ENCODE measurements at places on chromosomes 12 and 14. TPM values are rescaled to one million over a fixed set of nuclear protein-coding genes. Genes with fewer than 3 reads are reported as not detected.

The PTPRQ gene
- not detected for polyA plus RNA-seq

DNA sequence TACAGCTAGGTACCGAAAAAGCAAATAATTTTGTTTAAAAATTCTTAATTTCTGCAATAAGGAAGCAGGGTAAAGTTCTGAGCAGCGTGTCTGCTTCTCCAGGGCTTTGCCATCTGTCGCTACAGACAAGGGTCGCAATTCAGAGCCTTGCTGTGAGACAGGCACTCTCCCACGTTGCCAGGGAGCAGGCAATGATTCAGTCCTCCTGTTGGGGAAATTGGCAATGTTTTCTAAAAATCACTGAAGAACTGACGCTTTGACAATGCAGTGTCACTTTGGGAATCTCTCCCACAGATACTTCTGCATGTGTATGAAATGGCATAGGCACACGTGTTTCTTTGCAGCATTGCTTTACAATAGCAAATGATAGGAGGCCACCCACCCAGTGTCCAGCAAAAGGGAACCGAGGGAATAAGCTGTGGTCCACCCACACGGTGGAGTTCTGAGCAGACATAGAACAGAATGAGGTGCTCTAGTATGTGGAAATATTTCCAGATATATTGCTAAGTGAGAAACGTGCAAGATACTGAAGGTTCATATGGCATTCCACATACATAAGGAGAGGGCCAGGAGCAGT, 16.0 kb upstream of the HIP1R start:
- H3K36me3 ChIP-seq, result no peaks in the 10 kb centered on the region
- no peak overlapping the region for H3K4me3 ChIP-seq
- DNase-seq, result no peak
- no peaks in the 10 kb centered on the region for H3K4me1 ChIP-seq
- no peaks in the 10 kb centered on the region for H3K27me3 ChIP-seq

The MMP19 gene
- polyA plus RNA-seq, result 1.4 TPM

- H3K27me3 ChIP-seq, result peaks cover 65% of the 10 kb centered on the region
- no peak overlapping the region for H3K27ac ChIP-seq
- no peaks in the 10 kb centered on the region for H3K36me3 ChIP-seq
- DNase-seq, result no peak
Observed at GRCh38 chr12:49298160-49298559, 3.2 kb downstream of the PRPH start.

The LGR5 gene
- polyA plus RNA-seq, result not detected

The GIT2 gene
- polyA plus RNA-seq, result 34.7 TPM

The CATSPERB gene
- polyA plus RNA-seq, result not detected

GRCh38 chr12:56040963-56041551, 661 bp upstream of the RPS26 start:
- DNase-seq, result no peak
- peak overlapping the region; percentile 10 for H3K4me3 ChIP-seq
- H3K36me3 ChIP-seq, result peaks cover 38% of the 10 kb centered on the region
- peaks cover 13% of the 10 kb centered on the region for H3K4me1 ChIP-seq

- DNase-seq, result no peak
- no peaks in the 10 kb centered on the region for H3K4me1 ChIP-seq
- H3K4me3 ChIP-seq, result no peak overlapping the region
- no peaks in the 10 kb centered on the region for H3K27me3 ChIP-seq
- no peak overlapping the region for H3K27ac ChIP-seq
Observed at GRCh38 chr12:111791507-111791906, 24.8 kb downstream of the ALDH2 start.

The SOCS2 gene
- 19.7 TPM for polyA plus RNA-seq

DNA sequence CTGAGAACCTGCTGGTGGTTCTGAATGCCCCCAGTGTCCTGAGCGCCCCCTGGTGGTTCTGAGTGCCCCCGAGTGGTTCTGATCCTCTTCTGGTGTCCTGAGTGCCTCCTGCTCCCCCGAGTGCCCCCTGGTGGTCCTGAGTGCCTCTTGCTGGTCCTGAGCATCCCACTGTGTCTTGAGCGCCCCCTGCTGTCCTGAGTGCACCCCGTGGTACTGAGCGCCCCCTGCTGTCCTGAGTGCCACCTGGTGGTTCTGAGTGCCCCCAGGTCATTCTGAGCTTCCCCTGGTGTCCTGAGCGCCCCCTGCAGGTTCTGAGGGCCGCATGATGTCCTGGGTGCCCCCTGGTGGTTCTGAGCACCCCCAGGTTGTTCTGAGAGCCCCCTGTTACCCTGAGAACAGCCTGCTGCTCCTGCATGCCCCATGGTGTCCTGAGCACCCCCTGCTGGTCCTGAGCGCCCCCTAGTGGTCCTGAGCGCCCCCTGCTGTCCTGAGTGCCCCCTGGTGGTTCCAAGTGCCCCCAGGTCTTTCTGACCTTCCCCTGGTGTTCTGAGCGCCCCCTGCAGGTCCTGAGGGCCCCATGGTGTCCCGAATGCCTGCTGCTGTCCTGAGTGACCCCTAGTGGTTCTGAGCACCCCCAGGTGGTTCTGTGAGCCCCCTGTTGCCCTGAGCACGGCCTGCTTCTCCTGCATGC, 1165.4 kb downstream of the TMEM121 start:
- H3K27me3 ChIP-seq, result no peaks in the 10 kb centered on the region
- no peak for DNase-seq
- H3K4me1 ChIP-seq, result no peaks in the 10 kb centered on the region
- no peaks in the 10 kb centered on the region for H3K36me3 ChIP-seq

The SERPINA10 gene
- not detected for polyA plus RNA-seq

The PMEL gene
- polyA plus RNA-seq, result 15.5 TPM

GRCh38 chr14:64702493-64703394, 1.5 kb upstream of the PLEKHG3 start:
- DNase-seq, result no peak
- H3K4me3 ChIP-seq, result peak overlapping the region; percentile 67
- no peak overlapping the region for H3K27ac ChIP-seq
- H3K27me3 ChIP-seq, result no peaks in the 10 kb centered on the region

DNA sequence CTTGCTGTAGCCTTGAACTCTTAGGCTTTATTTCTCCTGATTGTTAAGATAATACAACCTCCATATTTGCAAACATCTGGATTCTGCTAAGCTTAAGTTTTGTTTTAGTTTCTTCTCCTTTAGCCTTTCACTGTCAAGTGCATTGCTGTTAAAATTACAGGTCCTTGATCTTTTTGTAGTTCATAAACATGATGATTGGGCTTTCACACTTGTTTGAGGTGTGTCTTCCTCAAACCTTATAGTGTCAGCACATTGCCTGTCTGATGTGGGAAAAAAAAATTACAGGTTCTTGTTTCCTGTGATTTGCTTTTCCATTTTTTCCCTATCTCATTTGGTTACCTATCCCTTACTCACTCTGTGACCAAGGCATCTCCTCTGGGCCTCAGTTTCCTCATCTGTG, 59.2 kb downstream of the BICDL1 start:
- no peaks in the 10 kb centered on the region for H3K36me3 ChIP-seq
- no peak for DNase-seq
- no peaks in the 10 kb centered on the region for H3K4me1 ChIP-seq
- no peak overlapping the region for H3K27ac ChIP-seq
- H3K27me3 ChIP-seq, result no peaks in the 10 kb centered on the region

The STXBP6 gene
- polyA plus RNA-seq, result 6.8 TPM

- no peak for DNase-seq
- H3K27ac ChIP-seq, result no peak overlapping the region
- no peak overlapping the region for H3K4me3 ChIP-seq
- H3K36me3 ChIP-seq, result no peaks in the 10 kb centered on the region
- H3K27me3 ChIP-seq, result no peaks in the 10 kb centered on the region
Observed at GRCh38 chr12:14960548-14961465, 594 bp downstream of the ARHGDIB start.

DNA sequence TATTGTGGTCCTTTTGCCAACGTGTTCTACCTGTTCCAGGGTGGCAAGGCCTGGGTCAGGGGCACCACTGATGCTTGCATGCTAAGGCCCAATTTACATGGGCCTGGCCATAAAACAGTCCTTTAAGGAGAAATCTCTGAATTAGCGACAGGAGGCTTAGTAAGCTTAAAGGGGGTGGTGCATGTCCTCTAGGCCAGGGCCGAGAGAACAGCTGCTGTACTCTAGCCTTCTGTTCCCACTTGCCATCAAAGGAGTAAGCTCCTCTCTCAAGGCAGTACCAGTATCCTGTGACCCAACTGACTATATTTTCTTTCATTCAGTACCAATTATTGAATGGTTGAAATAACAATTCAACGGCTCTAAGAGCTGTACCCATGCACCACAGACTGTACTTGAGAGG, 67.7 kb upstream of the ZDHHC17 start:
- H3K27ac ChIP-seq, result no peak overlapping the region
- H3K27me3 ChIP-seq, result no peaks in the 10 kb centered on the region
- DNase-seq, result no peak
- no peaks in the 10 kb centered on the region for H3K36me3 ChIP-seq
- no peak overlapping the region for H3K4me3 ChIP-seq

GRCh38 chr14:30069536-30069935, 141.9 kb upstream of the PRKD1 start:
- no peaks in the 10 kb centered on the region for H3K27me3 ChIP-seq
- H3K36me3 ChIP-seq, result no peaks in the 10 kb centered on the region
- no peak overlapping the region for H3K27ac ChIP-seq
- H3K4me1 ChIP-seq, result no peaks in the 10 kb centered on the region
- H3K4me3 ChIP-seq, result no peak overlapping the region
- peak; percentile 21 for DNase-seq

DNA sequence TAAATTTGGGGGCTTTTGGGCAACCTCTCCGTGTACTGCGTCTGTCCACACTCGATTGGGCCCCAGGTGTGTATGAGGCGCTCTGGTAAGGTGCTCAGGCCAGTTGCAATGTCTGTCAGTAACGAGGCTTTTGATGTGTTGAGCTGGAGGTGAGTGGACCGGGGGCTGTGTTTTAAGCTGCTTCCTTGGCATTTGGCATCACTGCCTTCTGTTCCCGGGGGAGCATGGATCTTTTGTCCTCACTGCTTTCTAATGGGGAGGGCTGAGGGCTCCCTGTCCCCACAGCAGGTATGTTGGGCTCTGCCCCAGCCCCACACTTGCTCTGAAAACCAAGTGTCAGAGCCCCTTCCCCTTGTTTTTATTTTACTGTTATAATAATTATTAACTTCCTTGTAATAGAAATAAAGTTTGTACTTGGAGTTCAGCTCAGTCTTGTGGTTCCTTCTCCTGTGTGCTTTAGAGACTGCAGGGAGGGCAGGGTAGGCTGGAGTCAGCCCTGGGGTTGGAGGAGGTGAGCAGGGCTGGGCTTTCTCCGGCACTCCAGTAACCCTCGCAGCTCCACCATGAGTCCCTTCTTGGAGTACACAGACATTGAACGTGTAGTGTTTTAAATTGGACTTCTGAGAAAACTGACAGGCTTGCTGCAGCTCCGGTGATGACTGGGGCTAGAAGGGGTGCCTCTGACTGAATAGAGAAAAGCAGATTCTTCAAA, 28.0 kb downstream of the TRAFD1 start:
- no peak overlapping the region for H3K4me3 ChIP-seq
- H3K27ac ChIP-seq, result peak overlapping the region; percentile 34
- H3K4me1 ChIP-seq, result no peaks in the 10 kb centered on the region
- no peak for DNase-seq
- no peaks in the 10 kb centered on the region for H3K27me3 ChIP-seq
- H3K36me3 ChIP-seq, result peaks cover 35% of the 10 kb centered on the region

- no peaks in the 10 kb centered on the region for H3K4me1 ChIP-seq
- H3K27me3 ChIP-seq, result no peaks in the 10 kb centered on the region
- no peak for DNase-seq
- no peak overlapping the region for H3K27ac ChIP-seq
- no peak overlapping the region for H3K4me3 ChIP-seq
- H3K36me3 ChIP-seq, result no peaks in the 10 kb centered on the region
Observed at GRCh38 chr12:83958997-83959396, 953.6 kb downstream of the SLC6A15 start.

The MYH6 gene
- 4,145 TPM for polyA plus RNA-seq

DNA sequence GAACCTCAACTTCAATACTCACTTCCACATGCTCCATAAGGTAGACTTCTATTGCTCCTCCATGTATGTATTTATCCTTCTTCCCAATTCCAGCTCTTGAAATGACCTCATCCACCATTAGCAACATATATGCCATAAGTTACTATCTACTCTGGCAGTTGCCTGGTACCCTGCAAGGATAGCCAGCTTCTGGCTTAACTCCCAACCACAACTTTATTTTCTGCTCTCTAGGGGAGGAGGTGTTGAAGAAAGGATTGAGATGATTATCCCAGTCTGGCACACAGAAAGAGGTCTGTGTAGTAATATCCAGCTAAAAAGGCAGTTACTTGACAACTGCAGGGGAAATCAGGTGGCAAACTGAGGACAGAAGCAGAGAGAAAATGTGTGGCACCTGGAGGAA, 71.5 kb upstream of the MDM1 start:
- no peaks in the 10 kb centered on the region for H3K36me3 ChIP-seq
- H3K4me3 ChIP-seq, result no peak overlapping the region
- no peak for DNase-seq
- no peaks in the 10 kb centered on the region for H3K27me3 ChIP-seq
- H3K27ac ChIP-seq, result no peak overlapping the region

- H3K4me1 ChIP-seq, result no peaks in the 10 kb centered on the region
- H3K27me3 ChIP-seq, result no peaks in the 10 kb centered on the region
- H3K4me3 ChIP-seq, result no peak overlapping the region
- no peaks in the 10 kb centered on the region for H3K36me3 ChIP-seq
Observed at GRCh38 chr12:2639020-2639298, 155.8 kb upstream of the FKBP4 start.

DNA sequence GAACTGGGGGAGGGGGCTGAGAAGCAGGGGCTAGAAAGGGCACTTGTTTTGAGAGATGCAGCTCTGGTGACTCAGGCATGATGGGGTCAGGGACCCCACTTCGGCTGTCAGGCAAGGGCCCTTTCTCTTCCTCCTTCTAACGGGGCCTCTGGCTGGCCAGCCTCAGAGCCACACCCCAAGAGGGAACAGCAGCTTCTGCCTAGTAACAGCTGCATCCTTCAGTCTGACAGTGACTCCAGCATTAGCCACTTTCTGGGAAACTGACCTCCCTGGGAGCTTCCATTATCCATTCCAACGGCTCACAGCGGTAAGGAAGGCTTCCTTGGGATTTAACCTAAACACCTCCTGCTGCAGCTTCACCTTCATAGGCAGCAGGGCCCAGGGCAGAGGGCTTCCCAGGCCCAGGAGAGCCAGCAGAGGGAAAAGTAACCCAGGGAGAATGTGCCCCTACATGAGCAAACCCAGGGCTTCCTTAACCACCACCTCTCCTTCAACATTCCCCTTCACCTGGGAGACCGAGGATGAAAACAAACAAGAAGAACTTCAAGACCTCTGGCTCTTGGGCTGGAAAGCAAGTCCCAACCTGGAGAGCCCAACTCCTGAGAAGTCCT, 2.7 kb downstream of the NCKAP5L start:
- peaks cover 23% of the 10 kb centered on the region for H3K4me1 ChIP-seq
- no peaks in the 10 kb centered on the region for H3K27me3 ChIP-seq
- peak; percentile 47 for DNase-seq
- no peak overlapping the region for H3K27ac ChIP-seq

Data from cardiac muscle cell (in vitro differentiated cells and primary cell).